ENCODE measurements at places on chromosomes 2 and 18.

DNA sequence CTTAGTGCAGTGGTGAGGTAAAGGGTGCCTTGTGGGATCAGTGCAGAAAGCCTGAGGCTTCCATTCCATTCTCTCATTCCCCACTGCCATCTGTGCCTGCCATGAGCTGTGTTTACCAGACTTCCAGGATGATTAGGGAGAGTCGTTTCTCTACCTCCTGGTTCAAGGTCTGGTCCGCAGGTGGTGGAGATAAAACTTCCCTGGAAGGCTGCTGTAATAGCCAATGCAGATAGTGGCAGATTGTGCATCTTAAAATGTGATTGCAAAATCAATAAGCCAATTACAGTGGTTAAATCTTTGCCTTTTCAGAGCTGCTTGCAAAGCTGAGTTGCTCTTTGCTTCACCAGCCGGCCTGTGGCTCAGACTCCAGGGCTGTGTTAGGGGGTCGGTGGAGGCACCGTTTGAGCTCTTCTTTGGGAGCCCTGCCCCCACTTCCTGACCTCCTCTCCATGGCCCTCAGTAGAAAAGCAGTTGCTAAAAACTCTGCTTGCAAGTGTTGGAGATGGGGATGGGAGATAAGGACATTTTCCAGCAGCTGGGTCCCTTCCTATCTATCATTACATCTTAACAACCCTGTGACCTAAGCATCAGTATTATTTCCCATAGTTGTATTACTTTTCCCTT lies 95.2 kb upstream of the HS6ST1 start:
- DNase-seq = no peak

DNA sequence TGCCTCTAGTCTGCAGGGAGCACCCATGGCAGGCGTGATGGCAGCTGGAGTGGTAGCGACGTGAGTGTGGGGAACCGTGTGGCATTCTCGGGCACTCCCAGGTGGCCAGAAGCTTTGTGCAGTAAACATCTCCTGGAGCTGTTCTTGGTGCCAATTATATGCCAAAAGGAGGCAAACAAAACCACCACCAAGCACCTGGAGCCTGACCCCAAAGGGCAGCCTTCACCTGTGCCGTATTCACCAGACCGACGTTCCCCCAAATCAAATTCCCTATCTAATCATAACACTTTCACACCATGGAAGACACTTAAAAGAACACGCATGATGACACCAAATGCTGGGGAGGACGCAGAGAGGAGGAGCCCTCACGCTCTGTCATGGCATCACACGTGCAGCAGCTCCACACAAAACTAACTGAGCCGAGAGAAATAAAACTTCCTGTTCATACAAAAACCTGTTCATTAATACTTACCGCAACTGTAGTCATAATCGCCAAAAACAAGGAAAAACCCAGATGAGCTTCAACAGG lies 123.6 kb downstream of the EIPR1 start:
- no peak for DNase-seq

DNA sequence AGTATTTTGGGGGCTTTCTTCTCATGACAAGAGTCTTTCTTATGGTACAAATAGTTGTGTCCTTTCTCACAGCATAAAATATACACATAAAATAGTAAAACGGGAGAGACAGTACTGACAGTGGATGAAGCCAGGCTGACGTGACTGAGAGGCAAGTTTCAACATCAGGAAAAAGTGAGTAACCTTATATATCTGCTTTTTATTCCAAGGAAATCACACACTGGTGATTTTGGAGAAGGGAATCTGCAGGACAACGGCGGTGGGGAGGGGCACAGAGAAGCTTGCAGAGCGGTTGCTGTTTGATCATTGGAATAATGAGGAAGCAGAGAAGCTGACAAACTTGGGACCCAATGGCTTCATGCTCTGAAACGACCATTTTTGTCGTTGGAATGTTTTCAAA lies 130.6 kb upstream of the ZNF236 start:
- no peak for DNase-seq

DNA sequence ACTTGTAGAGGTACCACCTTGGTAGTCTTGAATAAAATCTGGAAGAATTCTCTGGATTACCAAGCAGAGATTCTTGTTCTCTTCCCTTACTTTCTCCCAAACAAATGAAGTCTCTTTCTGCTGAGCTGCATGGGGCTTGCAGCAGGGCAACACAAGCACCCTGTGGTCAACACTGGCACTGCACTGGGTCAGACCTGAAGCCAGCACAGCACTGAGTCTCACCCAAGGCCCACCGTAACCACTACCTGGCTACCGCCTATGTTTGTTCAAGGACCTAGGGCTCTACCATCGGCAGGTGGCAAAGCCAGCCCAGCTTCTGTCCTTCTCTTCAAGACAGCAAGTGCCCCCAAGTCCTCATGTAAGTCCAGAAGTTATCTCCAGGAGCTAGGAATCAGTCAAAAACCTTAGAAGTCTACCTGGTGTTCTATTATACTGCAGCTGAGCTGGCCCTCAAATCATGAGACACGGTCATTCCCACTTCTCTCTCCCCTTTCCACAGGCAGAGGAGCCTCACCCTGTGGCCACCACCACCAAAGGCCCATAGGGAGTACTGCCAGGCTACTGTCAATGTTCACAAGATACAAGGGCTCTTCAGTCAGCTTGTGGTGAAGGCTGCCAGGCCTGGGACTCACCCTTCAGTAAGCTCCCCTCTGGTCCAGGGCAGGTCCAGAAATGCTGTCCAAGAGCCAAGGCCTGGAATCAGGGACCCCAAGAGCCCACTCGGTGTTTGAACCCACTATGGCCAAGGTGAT lies 18.4 kb downstream of the VPS54 start:
- no peak for DNase-seq

GRCh38 chr2:20755132-20755800 lies 67.6 kb downstream of the LDAH start:
- no peak for DNase-seq

GRCh38 chr18:11993264-11993916 lies 12.1 kb downstream of the IMPA2 start:
- DNase-seq = no peak

GRCh38 chr18:64513401-64513800 lies 364.5 kb upstream of the LINC00305 start:
- no peak for DNase-seq

Data from HEK293T (cell line).